Natural killer cell (primary cell): ENCODE measurements at places on chromosomes 2 and 18. TPM values are rescaled to one million over a fixed set of nuclear protein-coding genes. Genes with fewer than 3 reads are reported as not detected.
A peak's percentile ranks its signal among the peaks of the same experiment; 100 is the strongest.

DNA sequence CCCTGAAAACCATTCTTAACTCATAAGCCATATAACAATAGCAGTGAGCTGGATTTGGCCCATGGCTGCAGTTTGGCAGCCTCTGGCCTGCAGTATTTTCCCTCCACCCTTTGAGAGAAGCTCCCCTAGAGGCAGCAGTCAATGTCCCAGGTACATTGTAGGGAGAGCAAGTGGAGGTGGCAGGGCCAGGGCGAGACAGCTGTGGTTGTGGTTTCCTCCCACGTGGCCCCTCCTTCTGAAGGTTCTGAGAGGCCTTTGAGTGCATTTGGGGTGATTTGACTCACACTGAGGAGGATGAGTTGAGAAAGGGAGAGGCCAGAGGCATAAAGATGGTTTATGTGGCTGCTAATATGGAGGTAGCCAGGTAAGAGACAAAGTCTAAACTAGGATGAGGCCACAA is 45.5 kb upstream of the LDAH start:
- DNase-seq: no peak

DNA sequence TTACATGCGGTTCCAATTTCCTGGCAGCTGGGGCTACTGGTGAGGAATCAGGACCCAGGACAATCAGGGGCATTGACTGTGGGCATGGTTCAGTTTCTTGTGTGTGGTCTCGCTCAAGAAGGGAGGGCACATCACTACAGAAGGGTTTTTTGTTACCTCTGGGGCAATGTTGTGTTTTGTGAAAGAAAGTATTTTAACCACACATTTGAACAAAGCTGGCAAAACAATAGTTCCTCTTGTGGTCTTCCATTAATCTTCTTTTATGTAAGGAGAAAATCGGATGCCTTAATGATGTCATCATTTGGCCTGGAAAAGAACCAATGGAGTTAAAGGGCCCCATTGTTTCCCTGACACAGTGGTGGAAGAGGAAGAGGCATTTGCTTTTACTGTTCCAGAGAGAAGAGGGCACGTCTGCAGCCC is 197.4 kb downstream of the SH3BP4 start:
- DNase-seq: no peak

DNA sequence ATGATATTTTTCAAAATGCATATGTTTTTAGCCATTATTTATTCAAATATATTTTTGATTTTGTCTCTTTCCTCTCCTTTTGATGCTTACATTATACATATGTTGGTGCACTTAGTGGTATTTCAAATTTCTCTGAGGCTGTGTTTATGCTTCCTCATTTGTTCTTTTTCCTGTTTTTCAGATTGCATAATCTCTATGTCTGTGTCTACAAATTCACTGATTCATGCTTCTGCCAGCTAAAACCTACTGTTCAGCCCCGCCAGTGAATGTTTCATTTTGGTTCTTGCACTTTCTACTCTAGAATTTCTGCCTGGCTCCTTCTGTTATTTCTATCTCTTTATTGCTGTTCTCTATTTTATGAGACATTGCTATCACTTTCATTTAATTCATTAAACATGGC is 951.7 kb upstream of the CNTNAP5 start:
- no peak for DNase-seq

DNA sequence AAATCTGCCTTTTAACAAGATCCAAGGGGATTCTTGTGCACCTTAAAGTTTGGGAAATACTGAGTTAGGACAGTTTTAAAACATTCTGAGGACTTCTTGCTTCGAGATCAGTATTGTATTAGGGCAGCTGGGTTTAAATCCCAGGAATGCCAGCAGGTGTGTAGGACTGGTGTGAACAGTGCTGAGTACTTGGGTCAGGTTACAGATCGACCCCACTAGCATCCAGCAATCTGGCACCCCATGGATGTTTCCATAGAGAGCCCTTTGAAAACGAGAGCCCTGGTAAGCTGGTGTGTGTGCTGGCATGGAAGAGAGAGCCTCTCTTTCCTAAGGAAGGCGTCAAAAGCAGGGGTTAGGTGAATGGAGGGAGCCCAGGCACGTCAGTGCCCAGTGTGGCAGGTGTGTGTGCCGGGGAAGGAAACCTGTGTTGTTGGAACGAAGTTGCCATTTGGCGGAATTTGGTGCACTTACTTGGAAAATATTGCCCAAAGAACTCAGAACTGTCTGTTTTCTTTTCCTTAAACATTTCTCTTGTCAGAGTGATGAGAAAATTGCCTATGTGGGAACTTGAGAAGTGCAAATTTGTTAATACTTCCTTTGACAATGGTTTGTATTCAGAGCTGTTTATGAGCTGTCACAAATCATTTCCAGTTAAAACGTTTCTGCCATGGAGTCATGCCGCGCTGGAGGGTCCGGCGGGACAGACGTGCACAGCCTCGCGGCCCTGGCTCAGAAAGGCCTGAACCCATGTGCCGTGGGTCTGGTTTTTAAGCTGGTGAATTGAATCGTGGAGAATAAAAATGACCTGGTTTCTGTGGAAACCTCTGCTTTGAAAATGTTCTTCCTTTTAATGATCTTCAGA is 38.1 kb downstream of the LDLRAD4 start:
- no peak for DNase-seq

DNA sequence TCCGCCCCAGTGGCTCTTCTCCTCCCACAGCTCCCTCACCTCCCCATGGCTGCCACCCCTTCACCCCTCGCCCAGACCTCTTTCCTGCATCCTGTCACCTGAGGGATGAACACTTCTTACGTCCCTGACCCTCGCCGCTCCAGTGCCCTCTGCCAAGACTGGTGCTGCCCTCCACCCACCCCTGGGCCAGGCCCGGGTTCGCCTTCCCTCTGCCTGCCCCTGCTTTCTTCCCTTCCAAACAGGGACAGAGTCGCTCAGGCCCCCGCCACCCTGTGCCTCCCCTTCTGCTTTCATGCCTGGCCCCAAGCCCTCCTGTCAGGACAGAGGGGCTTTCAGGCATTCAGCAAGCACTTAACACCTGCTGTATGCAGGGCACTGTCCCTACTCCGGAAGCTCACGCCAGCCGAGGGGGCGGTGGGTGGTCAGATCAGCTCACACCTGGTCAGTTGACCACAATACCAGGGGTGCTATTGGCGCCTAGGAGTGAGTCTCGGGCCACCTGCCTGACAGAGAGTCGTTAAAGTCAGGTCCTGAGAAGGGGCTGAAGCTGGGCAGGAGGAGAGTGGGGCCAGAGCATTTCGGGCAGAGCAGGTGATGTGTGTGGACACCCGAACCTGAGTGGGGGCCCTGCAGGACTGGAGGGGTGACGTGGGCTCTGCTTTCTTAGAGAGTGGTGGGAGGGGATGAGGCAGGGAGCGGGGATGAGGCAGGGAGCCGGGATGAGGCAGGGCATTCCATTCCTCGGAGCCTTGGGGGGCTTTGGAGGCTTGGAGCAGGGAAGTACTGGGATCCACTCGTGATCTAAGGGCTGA is 26.0 kb upstream of the HPCAL1 start:
- no peak for DNase-seq

GRCh38 chr2:11784747-11785610 is 38.5 kb downstream of the LPIN1 start:
- DNase-seq: peak; percentile 46

DNA sequence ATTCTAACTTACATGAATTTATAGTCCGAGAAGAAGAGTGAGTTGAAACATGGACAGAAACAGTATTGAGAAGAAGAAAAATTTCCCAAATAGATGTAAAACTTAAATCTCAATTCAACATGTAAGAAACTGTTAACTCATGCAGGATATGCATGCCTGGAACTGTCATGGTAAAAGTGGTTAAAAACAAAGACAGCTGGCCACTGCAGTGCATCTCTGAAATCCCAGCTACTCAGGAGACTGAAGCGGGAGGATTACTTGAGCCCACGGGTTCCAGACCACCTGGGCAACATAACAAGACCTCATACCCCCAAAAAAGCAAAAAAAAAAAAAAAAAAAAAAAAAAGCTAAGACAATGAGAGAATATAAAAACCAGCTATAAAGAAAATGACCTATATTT is 93.0 kb upstream of the TTC27 start:
- DNase-seq: no peak

- no peak for DNase-seq
Observed at GRCh38 chr2:65708086-65708485, 275.7 kb upstream of the SPRED2 start.

DNA sequence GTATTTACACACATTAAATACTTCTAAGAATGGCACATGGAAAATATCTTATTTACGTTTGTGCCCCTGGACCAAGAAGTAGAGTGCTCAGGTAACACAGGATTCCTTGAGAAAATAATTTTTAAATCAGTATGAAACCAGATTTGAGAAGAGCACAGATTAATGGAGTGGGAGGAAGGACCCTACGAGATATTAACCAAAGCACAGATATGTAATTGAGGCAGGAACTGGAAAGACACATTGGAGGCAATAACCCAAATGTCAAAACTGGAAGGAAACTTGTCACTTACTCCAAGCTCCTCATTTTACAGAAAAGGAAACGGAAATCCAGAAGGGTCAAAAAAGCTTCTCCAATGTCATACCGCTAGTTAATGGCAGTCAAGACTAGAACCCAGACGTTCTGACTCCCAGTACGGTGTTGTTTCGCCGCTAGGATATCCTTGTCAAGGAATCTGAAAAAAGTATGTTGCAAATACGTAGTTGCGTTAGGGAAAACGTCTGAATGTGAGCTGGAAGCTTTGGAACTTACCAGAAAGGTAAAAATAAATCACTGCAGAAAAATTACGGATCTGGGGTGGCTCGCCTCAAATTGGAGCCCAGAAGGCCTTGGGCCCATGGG is 634 bp downstream of the MTIF2 start:
- DNase-seq: no peak

DNA sequence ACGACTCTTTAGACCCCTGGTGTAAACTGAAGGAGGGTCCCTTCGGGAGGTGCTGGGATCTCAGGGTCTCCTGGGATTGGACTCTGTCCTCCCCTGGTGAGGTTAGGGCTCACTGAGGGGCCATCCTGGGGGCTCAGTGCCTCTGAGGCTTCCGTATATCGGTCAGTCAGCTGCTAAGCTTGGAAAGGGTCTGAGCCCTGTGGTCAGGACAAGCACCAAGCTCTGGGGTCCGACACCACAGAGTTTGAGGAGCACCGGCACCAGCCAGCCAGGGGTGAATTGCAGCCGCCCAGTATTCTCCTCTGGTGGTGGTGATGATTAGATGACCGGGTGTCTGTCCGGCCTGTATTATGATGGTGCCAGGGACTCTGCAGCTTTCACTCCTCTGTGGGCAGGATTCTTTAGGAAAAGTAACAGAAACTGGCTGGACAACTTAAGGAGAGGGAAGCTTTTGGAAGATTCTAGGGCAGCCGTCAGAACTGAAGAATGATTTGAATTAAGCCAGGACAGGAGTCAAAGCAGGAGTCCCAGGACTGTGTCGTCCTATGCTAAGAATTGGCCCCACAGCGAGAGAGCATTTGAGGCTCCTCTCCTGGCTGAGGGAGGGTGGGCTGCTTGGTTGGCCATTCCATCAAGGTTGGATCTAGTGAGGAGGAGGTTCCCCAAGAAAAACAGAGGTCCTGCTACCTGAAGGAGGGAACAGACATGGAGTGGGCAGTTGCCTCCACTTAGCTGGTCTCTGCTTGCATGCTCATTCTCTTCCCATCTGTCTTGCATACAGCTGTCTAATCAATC is 158.6 kb upstream of the HS6ST1 start:
- peak; percentile 7 for DNase-seq

DNA sequence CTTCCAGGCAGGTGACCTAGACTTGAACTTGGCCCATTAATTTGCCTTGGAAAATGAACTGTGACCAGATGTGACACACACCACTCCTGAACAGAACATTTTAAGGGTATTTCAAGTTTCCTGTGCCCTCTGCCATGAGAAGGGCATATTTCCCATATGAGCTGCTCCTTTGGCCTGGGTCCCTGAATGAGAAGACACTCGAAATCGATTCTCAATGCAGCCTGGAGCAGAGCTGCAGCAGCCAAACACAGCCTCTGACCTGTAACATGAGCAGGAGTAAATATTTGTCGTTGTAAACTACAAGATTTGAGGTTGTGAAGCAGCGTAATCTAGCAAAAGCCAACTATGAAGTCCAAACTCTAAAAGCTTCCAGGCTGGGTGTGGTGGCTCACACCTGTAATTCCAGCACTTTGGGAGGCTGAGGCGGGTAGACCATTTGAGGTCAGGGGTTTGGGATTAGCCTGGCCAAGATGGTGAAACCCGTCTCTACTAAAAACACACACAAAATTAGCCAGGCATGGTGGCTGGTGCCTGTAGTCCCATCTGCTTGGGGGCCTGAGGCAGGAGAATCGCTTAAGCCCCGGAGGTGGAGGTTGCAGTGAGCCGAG is 30.1 kb upstream of the SOS1 start:
- DNase-seq: no peak

GRCh38 chr2:8461341-8461740 is 220.5 kb upstream of the ID2 start:
- no peak for DNase-seq

GRCh38 chr18:69469444-69469919 is 68.8 kb downstream of the DOK6 start:
- no peak for DNase-seq

GRCh38 chr2:241568726-241569125 is 10.2 kb downstream of the BOK start:
- no peak for DNase-seq

- no peak for DNase-seq
Observed at GRCh38 chr2:147197754-147198483, 646.9 kb upstream of the ACVR2A start.

DNA sequence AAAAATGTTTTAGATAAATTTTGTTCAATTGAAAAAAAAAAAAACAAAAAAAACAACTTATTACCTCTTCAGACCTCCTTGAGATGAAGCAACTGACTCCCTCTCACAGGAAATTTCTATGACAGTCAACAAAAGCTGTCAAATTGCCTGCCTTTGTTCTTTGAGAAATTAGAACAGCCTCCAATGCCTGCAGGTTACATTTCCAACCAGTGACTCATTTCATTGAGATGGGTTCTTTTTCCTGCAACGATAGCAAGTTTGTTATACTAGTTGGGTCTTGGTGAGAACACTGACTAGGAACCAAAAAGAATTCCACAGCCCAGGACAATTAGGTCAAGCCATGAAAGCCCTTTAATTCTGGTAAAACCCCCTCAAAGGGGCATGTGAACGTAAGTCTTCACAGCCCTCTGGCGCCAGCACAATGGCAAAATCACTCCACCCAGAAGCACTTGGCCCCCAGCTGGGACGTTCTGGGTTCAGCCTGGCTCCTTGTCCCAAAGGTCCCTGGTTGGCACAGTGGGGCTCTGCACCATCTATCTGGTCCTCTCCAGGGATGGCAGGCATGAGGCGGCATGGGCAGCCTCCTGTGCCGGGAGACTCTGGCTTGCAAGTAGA is 87.0 kb downstream of the SPP2 start:
- DNase-seq: no peak

- no peak for DNase-seq
Observed at GRCh38 chr18:76457475-76457874, 37.6 kb downstream of the ZNF516 start.

- no peak for DNase-seq
Observed at GRCh38 chr2:5921081-5921642, 229.0 kb downstream of the SOX11 start.

GRCh38 chr18:43129946-43130524 is 14.6 kb upstream of the RIT2 start:
- no peak for DNase-seq

The WDR33 gene
- total RNA-seq: 55.2 TPM

The CD8A gene
- 85.3 TPM for total RNA-seq

The RTKN gene
- 26.5 TPM for total RNA-seq

The FBXO48 gene
- total RNA-seq: 1.1 TPM

The FAM237A gene
- total RNA-seq: not detected

The CCDC141 gene
- total RNA-seq: 2.0 TPM

The C1QL2 gene
- total RNA-seq: not detected

The SERPINB12 gene
- not detected for total RNA-seq

The ACKR3 gene
- 4.4 TPM for total RNA-seq

The SLC20A1 gene
- total RNA-seq: 233 TPM

The SGPP2 gene
- not detected for total RNA-seq

The CMPK2 gene
- 8.6 TPM for total RNA-seq
